ENCODE measurements at places on chromosomes 13 and 19. TPM values are rescaled to one million over a fixed set of nuclear protein-coding genes. Genes with fewer than 3 reads are reported as not detected.

GRCh38 chr13:35995136-35995535 is 136.0 kb downstream of the DCLK1 start:
- no peak for DNase-seq

DNA sequence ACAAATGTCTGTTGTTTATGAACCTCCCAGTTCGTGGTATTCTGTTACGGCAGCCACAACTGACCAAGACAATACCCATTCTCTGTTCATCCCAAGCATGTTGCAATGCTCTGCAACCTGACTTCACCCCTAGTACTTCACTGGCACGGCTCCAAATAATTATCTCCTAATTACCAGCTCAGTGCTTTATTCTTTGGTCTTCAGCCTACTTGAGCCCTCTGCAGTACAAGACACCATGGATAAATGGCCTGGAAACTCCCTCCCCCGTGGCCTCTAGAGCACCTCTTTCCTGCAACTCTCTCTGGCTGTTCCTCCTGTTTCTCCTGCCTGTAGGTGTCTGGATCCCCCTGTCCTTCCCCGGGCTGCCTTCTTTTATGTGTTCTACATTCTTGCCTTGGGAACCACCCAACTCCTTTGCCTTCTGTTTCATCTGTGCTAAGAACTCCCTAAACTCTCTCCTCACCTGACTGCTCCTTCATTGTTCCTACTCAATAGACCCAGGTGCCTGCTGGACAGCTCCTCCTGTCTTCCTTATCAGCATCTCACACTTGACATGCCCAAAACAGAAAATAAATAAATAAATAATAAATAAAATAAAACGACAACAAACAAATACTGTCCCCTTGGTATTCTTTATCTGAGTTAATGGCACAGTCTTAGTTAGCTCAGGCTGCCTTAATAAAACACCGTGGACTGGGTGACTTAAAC is 200.4 kb upstream of the IPO5 start:
- DNase-seq = no peak

DNA sequence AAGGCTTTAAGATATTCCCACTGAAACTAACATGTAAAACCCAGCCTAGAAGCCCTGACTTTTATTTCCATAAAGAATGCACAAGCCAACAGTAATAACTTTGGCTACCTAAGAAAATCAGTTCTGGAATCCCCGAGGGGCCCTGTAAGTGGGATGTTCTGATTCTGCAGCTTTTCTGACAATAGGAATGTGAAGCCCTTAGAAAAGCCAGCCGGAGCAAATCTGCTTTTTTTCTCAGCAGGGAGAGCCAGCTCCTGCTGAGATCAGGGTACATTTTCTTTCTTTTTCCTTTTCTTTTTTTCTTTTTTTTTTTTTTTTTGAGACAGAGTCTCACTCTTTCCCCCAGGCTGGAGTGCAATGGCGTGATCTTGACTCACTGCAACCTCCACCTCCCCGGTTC is 8.0 kb upstream of the GARRE1 start:
- no peak for DNase-seq

DNA sequence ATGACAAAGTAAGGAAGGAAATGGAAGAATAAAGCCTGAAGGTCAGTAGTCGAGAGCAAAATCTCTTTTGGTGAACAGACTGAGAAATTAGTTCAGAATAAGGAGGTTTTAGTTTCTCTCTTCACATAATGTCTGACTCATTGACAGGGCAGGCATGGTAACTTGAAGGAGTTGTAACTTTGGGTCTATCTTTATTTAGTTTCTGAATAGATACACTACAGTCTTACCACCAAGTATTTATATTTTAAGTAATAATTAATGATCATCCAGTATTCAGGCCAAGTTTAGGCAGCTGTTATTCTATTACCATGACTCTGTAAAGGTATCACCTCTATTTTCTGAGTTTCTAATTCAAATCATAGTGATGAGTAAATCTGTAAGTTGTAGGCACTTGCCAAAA is 219.9 kb downstream of the SPRY2 start:
- DNase-seq = no peak

DNA sequence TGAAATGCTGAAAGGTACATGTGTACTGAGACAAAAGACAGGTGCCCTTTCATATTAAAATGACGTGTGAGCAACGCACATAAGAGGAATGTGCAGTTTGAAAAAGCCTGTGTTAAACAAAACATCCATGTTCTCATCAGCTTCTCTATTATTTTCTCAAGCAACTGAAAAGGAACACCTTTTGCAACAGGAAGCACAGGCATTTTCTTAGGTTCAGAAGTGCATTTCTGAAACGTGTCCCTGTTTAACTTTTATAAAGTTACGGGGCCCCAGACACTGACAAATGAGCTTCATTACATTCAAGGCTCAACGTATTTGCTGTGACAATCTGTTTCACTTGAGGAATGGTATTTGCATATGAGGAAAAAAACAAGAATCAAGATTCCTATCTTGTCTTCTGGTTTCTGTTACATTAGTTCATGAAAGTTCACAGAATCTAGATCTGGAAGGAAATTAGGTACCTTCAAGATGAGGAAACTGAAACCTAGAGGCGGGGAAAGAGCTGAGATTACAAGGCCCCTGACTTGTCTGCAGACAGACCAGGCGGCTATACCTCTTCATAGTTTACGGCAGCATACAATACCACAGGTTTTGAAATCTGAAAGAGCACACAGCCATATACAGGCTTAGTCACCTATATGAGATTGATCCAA is 431.7 kb downstream of the KLF12 start:
- DNase-seq = no peak

DNA sequence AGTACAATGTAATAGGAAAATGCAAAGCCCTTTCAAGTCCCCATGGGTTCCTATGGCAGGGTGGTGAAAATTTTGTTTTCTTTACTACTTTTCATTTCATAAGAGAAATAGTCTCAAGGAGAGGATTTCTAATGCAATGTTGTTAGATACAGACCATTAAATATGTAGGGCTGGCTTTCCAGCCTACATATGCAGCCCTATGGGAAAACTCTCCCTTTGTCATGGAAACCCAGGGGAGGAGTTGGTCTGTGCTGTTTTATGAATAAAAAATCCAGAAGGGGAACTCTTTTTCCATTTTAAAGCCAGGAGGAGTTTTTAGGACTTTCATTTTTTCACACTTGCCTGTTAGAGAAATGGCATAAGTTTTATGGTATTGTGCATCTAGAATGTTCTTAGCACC is 119.6 kb downstream of the DCT start:
- DNase-seq = no peak

DNA sequence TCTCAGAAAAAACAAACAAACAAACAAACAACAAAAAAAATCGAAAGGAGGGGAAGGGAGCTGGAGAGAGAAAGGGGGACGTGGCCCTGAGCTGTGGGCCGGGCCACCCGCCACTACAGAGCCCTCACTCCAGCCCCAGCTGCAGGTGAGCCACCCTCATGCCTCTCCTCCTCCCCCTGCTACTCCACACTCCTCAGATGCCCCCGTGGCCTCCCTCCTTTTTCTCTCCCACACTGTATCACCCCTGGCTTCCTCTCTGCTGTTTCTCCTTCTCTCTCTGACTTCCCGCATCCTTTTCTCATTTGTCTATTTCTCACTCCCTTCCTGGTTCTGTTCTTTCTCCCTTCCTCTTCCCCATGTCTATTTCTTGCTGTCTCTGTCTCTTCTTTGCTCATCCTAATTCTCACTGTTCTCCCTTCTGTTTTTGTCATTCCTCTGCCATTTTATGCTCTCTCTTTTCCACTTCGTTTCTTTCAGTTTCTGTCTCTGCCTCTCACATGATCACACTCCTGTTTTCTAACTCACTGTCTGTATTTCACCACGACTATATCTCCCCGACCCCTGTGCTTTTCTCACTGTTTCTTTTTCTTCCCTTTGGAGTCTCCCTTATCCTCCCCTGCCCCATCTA is 2.7 kb downstream of the KLK2 start:
- DNase-seq = no peak

- DNase-seq = no peak
Measured at GRCh38 chr13:93577105-93577504, 350.5 kb downstream of the GPC6 start.

DNA sequence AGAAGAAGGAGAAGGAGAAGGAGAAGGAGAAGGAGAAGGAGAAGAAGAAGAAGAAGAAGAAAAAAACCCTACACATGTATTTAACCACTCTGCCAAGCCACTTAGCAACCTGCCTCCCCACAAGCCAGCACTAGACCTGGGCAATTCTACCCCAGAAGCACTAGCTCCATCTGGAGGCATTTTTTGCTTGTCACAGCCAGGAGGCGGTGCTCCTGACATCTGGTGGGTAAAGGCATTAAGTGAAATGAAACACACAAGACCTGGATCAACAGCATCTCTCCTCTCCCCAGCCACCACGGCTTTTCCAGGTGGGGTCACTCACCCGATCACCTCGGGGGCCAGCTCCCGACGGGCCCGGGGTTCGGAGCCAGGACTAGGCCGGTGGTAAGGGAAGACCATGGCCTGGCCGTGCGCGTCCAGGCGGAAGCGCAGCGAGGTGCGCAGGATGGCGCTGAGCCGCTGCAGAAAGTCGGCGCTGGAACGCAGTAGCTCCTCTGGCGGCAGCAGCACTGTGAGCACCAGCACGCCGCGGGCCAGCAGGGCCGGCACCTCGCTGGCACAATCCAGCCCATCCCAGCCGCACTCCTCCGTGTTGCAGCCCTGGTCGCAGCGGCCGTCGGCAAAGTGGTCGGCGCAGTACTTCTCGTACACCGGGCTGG is 26.9 kb downstream of the NOTCH3 start:
- DNase-seq = no peak

- DNase-seq = no peak
Measured at GRCh38 chr13:25207291-25207810, 35.3 kb upstream of the AMER2 start.

- DNase-seq = no peak
Measured at GRCh38 chr19:8256276-8257051, 47.3 kb downstream of the CERS4 start.

DNA sequence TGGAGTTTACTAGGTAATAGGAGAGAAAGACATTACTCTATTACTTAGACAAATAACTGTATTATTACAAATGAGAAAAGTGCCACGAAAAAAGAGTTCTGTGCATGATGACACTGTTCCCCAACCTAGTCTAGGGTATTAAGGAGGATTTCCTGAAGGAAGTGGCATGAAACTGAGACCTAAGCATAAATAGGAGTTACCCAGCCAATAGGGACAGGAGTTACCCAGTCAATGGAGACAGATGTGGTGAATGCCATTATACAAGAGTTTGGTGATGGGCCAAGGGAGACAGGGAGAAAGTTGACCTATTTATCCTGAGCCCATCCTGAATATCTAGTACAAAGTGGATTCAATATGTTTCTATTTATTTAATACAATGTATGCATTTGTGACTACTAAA is 65.4 kb downstream of the KL start:
- no peak for DNase-seq

- no peak for DNase-seq
Measured at GRCh38 chr13:94053986-94054593, 425.4 kb downstream of the DCT start.

DNA sequence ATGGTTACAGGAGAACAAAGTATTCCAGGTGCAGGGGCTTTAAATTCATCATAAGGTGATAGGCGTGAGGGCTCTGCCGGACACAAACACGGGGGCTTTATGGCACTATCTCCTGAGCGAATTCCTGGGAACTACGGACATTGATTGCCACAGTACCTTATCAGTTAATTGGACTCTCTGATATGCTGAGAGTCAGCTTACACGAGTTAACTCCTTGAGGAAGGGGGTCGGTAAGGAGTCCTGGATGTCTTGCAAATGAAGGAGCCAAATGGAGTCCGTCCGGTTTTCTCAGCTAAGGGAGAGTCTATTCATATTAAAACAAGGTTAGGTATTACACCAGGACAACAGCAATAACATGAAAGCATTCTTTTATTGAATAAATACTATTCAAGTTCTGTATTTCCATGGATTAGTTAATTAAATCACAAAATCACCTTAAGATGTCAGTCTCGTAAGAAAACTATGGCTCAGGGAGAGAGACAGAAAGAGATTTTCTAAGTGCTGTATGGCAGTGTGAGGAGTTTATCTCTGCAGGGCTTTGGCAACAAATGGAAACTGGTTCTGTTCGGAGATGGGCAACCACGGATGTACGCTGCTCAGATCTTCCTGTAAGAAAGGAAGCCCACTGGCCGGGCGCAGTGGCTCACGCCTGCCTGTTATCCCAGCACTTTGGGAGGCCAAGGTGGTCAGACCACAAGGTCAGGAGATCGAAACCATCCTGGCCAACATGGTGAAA is 26.2 kb upstream of the HIF3A start:
- no peak for DNase-seq

DNA sequence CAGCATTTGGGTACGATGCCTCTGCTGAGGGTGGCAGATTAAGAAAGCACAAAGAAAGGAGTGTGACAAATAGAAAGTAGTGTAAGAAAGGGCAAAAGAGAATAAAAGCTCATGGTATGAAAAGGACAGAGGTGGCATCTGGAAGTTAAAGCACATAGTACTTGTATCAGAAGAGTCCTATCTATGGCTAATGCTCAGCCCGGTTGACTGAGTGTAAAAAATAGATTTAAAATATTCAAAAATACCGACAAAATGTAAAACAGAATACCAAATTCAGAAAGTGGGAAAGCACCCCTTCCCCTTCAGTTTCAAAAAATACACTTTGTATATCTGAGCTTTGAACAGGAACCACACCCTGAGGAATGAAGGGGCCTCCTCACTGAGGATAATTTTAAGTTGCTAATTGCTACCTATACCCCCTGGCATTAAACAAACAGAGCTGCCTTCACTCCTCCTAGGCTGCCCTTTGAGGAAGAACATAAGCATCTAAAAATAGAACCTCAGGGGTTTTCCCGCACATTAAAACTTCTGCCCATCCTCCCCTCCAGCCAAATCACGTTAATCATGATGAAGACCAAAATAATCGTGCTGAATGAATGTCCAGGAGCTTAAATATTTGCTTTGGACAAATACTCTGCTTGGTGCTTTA is 43.3 kb downstream of the DLEU7 start:
- no peak for DNase-seq

- no peak for DNase-seq
Measured at GRCh38 chr19:53883231-53883661, 1.2 kb downstream of the PRKCG start.

ACP5 gene
- total RNA-seq = 24.2 TPM

CAPN12 gene
- total RNA-seq = 5.8 TPM

METTL21C gene
- total RNA-seq = not detected

ABHD13 gene
- 12.7 TPM for total RNA-seq

ZNF600 gene
- 59.3 TPM for total RNA-seq

LILRA1 gene
- total RNA-seq = not detected
